ENCODE measurements at places on chromosomes 4 and X. TPM values are rescaled to one million over a fixed set of nuclear protein-coding genes. Genes with fewer than 3 reads are reported as not detected.

DNA sequence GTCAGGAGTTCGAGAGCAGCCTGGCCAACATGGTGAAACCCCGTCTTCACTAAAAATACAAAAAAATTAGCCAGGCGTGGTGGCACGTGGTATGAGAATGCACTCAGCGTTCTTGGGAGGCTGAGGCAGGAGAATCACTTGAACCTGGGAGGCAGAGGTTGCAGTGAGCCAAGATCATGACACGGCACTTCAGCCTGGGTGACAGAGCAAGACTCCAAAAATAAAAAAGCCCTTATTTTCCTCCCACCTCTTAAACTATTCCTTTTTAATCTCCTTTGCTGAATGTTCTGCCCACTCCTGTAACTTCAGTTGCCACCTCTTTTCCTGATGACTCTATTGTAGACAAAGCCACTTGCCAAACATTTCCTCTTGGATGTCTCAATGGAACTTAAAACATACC lies 72.6 kb downstream of the TAF1 start:
- DNase-seq: no peak

GRCh38 chr4:75289914-75290582 lies 224.2 kb downstream of the RCHY1 start:
- DNase-seq: no peak

DNA sequence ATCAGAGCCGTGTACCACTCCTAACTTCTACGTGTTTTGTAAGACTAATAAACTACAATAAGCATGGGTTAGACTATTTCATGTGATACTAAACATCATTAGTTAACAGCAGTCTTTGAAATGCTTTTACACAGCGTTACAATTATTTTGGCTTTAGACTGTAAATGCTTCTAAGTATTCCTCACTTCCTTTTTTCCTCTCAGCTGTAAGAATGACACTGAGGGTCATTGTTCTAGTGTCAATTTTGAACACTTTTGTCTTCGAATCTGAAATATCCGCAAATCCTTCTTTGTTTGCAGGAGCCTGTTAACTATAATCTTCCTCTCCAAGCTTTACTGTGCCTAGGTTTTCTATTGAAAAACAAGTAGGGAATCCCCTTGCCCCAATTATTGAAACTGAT lies 1.5 kb downstream of the ABCE1 start:
- no peak for DNase-seq

Gene TLR10
- 0.32 TPM for total RNA-seq

Gene PRPS2
- 23.4 TPM for total RNA-seq

Gene XG
- 5.9 TPM for total RNA-seq

Measured in aorta (tissue), 5 donors.